Esophagus squamous epithelium (tissue), 5 donors: ENCODE measurements at places on chromosomes 7 and 10.

DNA sequence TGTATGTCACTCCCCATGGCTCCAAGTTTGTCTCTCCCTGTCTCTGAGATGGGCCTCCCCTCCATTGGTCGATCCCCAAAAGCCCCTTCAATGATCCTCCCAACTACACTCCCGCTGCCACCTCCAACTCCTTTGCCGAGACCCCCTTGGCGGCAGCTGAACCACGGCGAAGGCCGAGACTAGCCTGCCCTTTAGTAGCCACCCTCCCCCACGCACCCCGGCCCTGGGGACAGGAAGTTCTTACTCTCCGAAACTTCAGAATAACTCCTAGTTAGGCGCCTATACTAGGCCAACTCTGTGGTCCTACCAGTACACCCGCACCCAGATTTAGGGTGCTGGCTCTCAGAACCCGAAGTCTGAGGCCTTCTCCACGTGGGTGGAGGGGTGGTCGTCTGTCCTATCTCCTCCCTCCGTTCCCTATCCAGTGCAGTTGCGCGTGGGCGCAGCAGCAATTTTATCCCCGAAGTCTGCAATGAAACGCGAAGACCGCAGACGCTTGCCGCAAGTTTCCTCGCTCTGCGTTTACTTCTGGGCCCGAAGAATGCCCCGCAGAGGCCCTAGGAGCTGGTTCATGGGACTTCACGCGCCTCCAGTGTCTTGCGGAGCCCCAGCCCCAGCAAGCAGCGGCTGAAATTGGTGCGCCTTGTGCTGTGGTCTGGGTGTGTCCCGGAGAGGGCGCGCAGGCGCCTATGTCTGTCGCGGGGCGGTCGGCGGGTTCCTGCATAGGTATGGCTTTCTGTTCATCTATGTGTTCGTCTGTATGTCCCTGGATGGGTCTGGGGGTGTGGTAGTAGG, 82.6 kb upstream of the SLF2 start:
- DNase-seq = no peak

DNA sequence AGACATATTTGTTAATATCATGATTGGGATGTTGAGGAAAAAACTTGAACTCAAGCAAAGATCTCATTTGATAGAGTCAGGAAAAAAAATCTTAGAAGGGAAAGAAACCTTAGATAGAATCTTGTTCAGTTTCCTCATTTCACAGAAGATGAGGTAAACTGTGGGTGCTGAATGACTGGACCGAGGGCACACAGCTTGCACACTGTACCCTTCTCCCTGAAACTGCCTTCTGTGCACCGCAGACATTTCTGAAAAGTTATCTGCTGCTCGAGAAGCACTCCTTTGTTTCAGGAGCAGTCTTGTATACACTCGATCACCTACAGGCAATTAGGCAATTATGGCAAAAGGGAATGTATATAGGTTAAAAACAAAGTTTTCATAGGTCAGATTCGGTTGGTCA, 167.4 kb downstream of the SKAP2 start:
- DNase-seq = no peak

DNA sequence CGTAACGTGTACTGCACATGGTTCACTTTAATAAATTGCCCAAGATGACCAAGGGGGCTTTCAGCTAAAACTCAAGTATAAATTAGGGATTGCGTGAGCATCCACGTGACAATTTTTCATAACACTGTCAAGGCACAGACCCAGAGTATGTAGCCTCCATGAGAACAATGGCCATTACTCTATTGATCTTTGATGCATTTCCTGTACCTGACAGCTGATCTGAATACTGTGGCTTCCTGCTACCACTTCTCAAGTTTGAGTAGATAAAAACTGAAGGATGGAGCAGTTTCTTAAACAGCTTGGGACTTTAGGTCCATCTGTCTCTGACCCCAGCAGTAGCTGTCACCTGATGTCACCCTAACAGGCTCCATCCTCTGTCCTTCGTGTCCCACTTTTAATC, 98.9 kb downstream of the ABCC2 start:
- no peak for DNase-seq

DNA sequence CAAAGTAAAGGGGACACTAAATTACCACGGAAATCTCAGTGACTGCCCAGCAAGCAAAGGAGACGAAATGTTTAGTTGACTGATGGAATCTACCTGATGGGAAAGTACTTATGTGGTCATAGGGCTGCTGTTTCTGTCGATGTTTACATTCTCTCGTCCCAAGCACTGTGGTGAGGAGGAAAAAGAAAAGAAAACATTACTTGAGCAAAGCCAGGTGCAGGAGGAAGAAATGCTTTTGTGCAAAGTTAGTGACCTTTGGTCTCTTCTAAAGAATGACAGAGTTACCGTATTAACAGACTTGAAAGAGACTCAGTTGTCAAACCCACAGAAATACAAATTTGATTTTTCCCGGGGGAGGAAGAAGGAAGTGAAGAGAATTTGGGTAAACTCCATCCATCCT, 43.3 kb upstream of the FMC1 start:
- no peak for DNase-seq

- DNase-seq = no peak
These were observed 32.1 kb upstream of the ENO4 start for GRCh38 chr10:116817178-116817577.

DNA sequence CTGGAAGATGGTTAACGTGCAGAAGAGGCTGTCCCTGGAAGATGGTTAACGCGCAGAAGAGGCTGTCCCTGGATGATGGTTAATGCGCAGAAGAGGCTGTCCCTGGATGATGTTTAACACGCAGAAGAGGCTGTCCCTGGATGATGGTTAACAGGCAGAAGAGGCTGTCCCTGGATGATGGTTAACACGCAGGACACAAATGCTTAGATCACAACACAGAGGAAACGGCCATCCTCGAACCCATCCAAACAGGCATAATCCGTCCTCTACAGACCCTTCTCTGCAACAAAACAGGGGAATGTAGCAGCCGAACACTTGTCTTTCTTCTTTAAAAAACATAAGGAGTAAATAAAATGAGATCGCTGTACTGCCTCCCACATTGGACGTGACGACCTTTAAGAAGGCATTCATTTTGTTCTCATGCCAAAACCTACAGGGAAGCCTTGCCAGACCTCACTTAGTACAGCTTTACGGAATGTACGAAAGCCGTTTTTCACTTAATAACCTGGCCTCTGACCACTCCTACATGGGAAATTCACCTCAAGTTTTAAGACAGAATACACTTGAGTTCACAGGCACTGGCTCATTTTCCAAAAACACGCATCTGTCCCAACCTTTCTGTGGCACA, 245.2 kb downstream of the ZMYND11 start:
- no peak for DNase-seq

DNA sequence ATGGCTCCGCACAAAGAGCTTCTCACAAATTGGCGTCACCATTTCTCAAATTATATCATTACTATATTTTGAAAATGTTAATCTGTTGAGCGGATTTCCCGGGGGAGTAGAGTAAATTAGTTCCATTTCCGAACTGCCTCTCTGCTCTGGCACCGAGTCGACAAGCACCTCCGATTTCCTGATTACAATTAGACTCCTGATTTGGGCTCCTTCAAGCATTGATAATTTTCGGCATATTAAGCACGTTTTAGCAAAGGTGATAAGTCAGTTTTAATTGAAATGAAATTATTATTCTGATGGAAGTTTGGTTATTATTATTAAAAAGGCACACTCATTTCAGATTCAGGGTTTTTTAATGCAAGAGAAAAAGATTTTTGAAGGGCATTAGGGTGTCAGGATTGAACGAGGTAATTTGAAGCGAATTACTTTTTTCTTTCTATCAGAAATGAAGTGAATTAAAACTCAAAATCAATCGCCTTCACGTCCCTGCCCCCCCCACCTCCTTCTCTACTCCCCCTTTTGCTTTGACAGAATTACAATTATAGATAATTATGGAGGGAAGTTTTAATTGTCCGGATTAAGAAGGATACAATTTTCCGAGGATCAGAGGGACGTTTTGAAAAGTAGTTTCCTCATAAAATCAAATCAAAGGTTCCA, 4.0 kb upstream of the UNCX start:
- DNase-seq = no peak

- no peak for DNase-seq
These were observed 318.2 kb downstream of the EXOC4 start for GRCh38 chr7:133571076-133571475.

DNA sequence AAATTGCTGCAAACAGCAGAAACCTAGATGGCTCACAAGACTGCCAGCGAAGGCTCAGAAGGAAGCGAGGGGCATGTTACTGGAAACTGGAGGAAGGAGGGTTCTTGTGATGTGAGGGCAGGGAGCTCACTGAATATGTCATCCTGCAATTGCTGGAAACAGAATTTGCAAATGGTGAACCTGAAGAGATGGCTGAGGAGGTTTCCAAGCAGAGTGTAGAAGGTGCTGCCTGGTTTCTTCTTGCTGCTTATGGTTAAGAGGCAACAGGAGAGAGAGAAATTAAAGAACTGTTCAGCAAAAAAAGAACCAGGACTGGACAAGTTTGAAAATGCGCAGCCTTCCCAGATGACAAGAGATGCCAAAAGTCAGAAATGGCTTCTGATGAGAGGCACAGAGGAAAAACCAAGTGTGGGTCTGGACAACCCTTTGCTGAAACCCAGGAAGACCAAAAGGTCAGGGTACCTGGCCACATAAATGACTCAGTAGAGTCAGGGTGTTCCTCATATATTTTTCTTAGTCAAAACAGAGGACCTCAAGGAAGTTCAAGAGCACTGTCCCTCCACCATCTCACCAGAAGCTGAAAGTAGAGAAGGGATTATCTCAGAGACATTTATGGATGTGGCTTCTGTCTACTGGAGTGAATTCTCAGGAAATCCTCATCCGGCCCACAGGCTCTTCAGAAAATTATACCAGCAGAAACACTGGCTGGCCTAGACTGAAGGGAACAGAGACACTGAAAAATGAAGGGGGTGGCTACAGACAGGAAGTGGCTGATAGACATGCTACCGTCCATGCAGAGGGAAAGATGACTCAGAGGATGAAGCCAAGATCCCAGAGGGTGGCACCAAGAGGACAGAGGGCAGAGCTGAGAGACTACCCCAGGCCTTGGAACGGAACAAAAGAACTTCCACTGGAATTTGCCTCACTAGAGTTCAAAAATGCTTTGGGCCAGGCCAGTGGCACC, 10.1 kb downstream of the PAPOLB start:
- no peak for DNase-seq

- DNase-seq = no peak
These were observed 132.0 kb upstream of the CXCL12 start for GRCh38 chr10:44516891-44517290.

GRCh38 chr10:79453392-79453791, 8.0 kb upstream of the ZCCHC24 start:
- DNase-seq = no peak

DNA sequence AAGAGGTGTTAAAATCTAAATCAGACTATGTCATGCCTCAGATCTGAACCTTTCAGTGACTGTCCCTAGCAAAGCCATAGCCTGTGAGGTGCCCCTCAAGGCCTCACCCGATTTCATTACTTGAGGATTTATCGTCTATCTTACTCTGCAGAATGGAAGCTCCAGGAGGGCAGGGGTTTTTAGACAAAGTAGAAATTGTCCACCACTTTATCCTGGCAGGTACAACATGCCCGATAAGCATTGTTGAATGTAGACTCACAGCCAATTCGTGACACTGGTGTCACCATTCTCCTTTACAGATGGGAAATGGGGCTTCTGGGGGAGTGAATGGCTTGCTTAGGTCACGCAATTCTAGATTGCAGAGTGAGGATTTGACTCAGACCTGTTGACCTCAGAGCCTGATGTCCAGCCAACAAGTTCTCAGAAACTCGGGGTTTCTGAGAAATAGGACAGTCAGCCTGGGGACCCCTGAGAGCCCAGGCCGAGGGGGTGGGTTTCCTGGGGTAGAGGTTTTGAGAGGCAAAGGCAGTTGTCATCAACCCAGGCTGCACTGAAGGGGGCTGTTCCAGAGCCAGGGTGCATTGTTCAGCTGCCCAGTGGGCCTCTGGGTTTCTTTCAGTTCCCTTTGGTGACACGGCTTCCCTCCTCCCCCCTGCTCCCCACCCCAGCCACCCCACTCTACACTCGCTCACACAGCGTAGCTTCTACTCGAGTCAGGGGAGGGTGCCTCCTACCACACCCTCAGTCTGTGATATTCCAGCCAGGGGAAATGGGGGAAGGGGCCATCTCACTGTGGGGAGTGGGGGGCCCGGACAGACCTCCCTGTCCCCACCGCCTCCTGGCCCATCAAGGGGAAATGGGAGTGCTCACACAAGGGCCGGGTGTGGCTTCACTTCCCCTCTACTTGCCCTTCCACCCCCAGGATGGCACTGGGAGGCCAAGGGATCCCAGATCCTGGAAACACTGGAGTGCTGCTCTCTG, 3.1 kb upstream of the IRF5 start:
- no peak for DNase-seq

GRCh38 chr10:117005527-117006055, 604 bp upstream of the SHTN1 start:
- DNase-seq = no peak

DNA sequence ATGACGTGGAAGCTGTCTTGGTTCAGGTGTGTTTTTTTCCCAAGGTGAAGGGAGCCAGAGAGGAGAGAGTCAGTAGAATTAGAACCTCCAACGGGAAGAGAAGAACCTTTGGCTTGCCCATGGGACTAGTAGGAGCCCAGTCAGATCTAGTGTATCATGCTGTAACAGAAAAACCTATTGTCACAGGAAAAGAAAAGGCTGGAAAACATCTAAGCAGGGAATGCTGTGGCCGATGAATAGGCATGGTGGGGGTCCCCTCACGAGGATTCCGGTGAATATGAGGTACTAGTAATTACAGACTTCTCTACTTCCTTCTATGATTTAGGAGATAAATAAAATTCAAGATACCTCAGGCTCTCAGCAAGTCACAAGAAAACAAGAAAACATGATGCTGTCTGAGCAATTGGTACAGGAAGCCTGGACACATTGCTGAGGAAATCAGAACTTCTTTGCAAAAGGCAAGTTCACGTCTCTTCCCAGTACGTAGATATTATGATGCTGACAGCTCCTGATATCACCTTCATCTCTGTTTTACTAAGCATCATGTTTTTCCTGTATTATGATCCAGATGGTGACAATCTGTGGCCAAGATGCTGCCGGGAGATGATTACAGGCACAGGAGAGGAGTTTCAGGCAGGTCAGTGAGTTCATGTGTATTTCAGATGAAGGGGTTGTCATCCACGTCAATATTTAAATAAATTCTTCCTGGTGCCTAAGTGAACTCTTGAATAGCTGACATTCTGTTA, 54.3 kb upstream of the NPY start:
- DNase-seq = no peak

DNA sequence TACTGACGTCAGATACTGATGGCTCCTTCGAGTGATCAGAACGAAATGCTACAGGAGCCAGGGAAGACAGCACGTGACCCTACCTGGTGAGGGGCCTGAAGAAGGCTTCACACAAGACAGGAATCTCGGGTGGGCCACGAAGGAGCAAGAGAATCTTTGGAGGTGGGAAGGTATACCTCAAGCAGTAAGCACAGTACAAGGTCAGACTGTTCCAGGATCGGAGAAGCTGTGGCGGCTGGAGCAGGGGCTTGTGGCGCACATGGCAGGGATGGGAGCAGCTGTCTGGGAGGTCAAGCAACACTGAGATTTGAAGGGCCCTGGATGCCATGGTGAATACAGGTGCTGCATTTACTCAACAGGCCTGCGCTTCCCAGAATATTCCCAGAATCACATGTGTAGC, 45.4 kb downstream of the C10orf143 start:
- no peak for DNase-seq

GRCh38 chr7:51639661-51640334, 323.2 kb upstream of the COBL start:
- no peak for DNase-seq

GRCh38 chr7:26949319-26949718, 84.9 kb upstream of the SKAP2 start:
- no peak for DNase-seq
